ENCODE measurements at places on chromosomes 1 and 21.

DNA sequence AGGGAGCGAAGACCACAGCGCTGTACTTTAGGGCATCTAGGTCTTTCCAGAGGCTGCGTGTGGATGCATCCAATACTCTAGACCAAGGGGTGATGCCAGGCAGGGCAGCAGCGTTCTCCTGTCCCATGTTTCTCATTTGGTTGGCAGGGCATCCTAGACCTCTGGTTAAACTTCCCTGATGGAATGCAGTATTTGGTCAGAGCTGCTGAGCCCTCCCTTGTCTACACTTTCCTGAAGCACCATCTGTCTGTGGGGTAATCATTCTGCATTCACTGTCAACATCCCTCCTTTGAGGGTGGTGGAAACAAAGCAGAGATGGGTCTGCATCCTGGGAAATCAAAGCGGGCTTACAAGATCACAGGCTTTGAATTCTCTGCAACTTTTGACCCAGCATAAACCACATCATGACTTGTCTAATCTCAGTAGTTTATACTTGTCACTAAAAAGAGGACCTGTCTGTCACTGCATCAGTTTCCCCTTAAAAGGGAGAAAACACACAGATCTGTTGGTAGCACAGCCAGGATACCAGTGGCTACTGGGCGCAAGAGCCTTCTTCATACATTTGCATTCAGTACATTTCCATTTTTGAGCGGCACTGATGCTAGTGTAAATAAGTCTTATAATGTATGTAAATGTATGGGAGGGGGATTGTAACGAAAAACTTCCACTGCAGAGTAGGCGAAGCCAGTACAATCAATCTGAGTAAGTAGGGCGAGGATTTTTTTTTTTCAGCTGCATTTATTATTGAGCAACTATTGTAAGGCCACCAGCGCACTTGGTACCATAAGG, 106.3 kb downstream of the GALNT2 start:
- DNase-seq = no peak

DNA sequence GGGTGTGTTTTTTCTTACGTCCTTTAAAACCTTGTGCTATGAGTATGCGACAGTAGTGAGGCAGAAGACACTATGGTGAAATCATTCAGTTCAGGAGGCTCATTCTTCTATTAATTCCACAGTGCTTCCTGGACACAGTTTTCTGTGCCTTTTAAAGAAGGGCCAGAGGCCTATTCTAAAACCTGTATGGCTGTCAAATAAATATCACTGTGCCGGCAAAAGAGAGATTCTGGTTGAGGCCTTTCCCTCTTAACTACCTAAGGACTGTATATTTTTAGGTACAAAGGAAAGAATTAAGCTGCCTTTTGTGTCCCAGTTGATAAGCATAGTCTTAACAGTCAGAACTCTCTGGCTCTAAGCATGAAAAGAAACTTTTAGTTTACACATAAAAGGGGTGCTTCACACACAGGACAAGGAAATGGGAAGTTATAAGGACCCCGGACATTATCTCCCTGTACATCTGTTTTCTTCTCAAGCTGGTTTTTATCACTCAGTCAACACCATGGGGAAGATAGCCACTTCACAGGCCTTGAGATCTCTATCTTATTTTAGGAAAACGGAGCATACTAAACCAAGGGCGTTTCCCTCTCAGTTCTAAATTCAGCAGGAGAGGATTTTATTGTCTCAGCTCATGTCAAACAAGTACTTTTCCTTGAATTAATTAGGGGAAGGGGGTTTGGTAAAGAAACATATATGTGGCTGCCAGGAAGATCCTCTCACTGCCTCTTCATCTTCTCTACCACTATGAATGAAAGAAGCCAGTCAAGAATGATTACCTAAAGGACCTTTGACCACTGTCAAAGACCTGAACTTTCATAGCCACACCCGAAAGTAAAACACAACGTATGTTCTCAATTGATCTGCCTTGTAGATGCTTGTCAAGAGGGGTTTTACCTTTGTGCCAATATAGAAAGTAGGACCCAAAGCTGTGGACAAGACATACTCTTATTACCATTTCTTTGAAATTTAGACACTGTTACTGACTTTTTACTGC, 71.4 kb upstream of the HSPA13 start:
- DNase-seq = peak; percentile 10

GRCh38 chr1:108767115-108767514, 20.6 kb downstream of the STXBP3 start:
- no peak for DNase-seq

DNA sequence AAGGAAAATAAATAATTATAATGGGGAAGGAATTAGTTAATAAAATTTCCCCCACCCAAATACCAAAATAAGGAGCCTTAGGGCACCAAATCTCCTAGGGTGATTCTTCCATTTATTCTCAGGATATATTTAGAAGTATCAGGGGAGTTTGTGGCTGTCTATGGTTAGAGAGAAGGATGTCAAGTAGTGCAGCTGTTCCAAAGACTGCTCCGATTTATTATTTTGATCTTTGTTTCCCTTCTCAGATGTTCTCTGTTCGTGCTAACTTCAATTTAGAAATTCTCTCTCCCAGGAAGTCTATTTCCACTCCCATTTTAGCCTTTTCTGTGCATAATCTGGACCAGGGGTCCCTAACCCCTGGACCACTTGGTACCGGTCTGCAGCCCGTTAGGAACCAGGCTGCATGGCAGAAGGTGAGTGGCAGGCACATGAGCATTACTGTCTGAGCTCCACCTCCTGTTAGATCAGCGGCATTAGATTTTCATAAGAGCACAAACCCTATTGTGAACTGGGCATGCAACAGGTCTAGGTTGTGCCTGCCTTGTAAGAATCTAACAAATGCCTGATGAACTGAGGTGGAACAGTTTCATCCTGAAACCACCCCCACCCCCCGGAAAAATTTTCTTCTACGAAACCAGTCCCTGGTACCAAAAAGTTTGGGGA, 9.3 kb upstream of the MAST2 start:
- no peak for DNase-seq

GRCh38 chr1:44783697-44784093, 4.3 kb downstream of the BEST4 start:
- no peak for DNase-seq

- no peak for DNase-seq
Observed at GRCh38 chr1:26287033-26287711, 7.3 kb downstream of the SH3BGRL3 start.

- DNase-seq = no peak
Observed at GRCh38 chr1:77824079-77824478, 44.6 kb downstream of the MIGA1 start.

DNA sequence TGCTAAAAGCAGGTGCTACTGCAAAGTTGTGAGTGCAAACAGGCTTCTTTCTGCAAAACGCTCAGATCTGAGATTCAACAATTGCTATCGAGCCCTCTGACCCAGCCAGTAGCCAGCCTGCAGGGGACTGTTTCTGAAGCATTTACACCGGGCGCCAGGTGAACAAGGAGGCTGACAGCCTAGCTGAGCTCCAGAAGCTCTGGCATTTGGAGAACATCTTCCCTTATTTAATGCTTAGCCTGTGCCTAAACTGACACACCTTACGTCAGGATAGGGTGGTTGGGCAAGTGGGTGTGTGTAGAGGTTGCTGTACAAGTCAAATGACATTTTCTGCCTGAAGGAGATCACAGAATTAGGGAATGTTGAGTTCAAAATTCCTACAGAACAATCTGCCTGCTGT, 15.8 kb upstream of the PLA2G2C start:
- DNase-seq = no peak

All from hepatocyte (in vitro differentiated cells).